Esophagus squamous epithelium (tissue), 5 donors: ENCODE measurements at places on chromosomes 12 and 14.

- no peak for DNase-seq
Measured at GRCh38 chr14:24263848-24264247, 871 bp upstream of the TGM1 start.

GRCh38 chr12:13243516-13244070 is 47.1 kb downstream of the EMP1 start:
- no peak for DNase-seq

DNA sequence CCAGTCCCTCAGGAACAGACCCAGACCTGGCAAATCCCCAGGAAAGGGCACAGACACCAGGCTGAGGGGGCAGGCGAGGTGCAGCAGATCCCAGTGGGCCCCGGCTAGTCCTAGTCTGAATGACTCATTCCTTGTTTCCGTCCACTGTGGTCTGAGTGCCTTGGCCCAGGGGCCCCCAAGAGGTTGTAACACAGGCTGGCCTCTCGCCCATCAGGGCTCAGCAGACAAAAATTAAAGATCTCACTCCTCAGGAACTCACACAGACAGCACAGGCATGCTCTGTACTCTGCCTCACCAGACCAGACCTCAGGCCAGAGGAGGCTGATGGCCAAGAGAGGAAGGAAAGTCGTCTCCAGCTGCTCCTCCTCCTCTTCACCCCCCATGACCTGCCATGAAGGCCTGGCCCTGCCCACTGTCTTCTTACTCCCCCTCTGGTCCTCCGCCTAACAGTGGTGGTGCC is 7.7 kb upstream of the LTBP2 start:
- no peak for DNase-seq

DNA sequence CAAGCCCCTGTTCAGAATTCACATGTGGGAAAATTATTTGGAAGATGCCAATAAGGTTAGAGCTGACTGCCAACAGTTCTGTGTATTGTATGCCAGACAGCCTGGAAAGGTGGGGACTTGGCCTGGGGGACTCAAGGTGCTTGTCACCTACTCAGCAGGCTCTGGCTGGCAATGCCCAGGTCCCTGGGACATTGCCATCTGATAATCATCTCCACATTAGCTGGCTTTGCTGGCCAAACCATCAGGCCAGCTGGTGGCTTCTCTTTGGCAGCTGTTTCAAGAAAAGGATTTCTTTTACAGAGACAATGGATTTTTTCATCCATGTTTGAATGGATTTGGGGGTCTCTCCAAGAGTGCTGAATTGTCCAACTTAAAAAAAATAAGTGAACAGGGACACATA is 165.2 kb downstream of the BRMS1L start:
- DNase-seq = no peak

DNA sequence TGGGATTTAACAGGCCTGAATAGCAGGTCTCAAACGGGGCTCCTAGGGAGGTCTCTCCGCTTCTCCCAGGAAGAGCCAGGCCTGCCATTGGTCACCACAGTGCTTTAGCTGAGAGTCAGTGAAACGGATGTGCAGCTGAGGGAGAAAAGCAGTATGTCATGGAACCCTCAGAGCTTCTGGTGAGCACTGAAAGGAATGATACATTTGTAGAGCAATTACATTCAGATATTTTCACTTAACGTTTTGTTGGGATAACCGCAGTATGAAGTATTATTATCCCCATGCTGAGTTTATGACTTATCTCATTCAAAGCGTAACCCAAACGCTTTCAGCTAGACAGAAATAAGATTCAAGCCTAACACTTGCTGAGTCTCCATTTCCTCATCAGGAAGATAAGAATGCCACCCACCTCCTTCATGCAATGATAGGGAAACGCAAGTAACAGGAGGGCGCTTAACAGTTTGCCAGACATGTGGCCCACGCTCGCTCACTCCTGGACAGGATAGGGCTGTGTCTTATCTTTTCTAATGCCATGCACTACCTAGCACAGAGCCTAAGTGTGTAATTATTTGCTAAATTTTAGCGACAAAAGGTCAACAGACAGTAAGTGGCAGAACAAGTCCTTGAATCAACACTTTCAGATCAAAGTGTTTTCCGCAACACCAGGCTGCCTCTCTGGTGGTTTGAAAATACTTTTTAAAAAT is 28.2 kb downstream of the DAD1 start:
- DNase-seq = no peak

DNA sequence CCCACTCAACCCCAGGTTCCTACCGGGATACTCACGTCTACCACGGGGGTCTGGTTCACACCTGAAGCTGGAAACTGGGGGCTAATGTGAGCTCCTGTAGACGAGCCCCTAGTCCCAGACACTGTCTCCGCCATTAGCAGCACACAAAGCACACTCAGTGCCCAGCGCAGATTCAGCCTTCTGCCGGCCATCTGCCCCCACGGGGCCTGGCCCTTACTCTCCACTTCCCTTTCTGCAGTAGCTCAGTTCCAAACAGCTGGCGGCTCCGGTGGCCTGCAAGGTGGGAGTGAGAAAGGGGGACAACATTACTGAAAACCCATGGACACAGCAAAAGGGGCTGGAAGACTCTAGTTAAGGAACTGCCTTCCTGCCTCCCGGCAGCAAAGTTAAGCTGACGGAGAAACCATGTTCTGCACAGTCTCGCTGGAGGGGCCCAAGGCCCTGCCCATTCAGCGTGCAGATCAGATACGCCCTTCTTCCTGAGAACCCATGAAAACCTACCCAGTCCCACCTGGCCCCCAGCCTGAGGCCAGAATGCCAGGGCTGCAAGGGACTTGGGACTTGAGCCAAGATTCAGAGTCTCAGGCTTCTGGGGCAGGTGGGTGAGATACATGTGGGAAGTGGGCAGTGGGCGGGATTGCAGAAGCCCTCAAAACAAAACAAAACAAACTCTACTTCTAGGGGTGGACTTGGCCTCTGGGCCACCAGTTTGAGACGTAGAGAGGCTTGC is 2.1 kb downstream of the SLC8B1 start:
- no peak for DNase-seq

DNA sequence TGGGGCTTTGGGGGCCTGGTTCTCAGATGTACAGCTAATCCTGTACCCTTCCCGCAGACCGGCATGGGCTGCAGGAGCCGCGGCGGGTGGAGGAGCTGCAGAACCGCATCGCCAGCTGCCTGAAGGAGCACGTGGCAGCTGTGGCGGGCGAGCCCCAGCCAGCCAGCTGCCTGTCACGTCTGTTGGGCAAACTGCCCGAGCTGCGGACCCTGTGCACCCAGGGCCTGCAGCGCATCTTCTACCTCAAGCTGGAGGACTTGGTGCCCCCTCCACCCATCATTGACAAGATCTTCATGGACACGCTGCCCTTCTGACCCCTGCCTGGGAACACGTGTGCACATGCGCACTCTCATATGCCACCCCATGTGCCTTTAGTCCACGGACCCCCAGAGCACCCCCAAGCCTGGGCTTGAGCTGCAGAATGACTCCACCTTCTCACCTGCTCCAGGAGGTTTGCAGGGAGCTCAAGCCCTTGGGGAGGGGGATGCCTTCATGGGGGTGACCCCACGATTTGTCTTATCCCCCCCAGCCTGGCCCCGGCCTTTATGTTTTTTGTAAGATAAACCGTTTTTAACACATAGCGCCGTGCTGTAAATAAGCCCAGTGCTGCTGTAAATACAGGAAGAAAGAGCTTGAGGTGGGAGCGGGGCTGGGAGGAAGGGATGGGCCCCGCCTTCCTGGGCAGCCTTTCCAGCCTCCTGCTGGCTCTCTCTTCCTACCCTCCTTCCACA is 7.6 kb downstream of the NR4A1 start:
- no peak for DNase-seq

GRCh38 chr14:105605464-105606304 is 79.3 kb downstream of the TMEM121 start:
- DNase-seq = no peak

DNA sequence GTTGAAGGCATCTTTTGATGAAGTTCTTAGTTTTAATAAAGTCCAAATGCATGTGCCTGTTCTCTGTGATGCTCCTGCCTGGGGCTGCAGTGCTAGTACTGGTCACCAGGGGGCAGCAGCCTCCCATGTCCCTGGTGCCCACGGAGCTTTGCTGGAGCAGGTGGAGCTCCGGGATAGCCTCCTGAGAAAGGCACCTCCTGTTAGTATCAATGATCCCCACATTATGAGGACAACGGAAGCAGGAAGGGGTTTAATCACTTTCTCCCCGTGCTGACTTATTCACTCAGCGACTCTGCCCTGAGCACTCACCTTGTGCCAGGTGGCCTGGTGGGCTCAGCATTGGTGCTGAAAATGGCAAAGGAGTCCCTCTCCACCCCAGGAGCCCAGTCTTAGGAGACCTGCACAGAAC is 123.0 kb upstream of the PZP start:
- DNase-seq = no peak

DNA sequence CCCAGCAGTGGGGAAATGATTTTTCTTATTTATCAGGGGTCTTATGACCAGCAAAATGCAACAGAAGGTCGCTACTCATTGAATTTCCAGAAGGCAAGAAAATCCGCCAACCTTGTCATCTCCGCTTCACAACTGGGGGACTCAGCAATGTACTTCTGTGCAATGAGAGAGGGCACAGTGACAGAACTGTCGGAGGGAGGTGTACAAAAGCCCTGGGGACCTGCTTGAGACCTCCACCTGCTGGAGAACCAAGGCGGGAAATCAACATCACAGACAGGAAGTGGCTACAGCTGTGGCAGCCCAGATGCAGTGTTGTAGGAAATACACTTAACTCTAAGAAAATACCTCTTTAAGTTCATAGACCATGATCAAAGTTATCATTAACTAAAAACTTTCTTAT is 250.9 kb upstream of the OR4E1 start:
- DNase-seq = no peak

DNA sequence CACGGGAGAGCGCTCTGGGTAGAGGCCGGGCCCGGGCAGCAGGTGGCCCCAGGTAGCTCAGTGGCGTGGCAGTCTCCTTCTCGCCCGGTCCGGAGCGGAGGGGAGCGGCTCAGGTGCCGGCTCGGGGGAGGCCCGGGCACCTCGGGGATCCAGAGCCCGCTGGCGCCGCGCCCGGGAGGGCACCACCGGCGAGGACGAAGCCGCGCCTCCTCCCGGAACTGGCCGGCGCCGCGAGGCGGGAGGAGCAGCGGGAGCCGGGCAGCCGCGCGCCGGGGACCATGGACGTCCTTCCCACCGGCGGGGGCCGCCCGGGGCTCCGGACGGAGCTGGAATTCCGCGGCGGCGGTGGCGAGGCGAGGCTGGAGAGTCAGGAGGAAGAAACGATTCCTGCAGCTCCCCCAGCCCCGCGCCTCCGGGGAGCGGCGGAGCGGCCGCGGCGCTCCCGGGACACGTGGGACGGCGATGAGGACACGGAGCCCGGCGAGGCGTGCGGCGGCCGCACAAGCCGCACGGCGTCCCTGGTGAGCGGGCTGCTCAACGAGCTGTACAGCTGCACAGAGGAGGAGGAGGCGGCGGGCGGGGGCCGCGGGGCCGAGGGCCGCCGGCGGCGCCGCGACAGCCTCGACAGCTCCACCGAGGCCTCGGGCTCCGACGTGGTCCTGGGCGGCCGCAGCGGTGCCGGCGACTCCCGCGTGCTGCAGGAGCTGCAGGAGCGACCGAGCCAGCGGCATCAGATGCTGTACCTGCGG is 21.5 kb upstream of the GNS start:
- no peak for DNase-seq

GRCh38 chr12:50925342-50925651 is 27.0 kb upstream of the HIGD1C start:
- no peak for DNase-seq
